ENCODE measurements at places on chromosomes 13 and 19.
A peak's percentile ranks its signal among the peaks of the same experiment; 100 is the strongest.

- peak; percentile 81 for DNase-seq
Observed at GRCh38 chr19:3471954-3472655, 8.2 kb downstream of the SMIM24 start.

DNA sequence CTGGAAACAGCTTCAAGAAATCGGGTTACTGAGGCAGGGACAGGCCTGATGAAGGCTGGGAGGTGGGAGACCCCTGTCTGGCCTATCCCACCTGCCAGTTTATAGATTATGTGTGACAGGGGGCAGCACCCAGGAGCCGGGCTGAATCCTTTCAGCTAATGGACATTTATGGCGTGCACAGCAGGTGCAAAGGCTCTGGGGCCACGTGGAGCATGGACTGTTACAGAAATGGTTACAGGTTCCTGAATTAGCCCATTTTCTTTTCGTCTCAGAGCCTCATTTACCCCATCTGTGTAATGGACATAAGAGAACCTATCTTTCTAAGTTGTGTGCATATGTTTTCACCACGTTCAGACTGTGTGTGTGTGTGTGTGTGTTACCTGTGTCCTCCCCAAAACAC is 34.4 kb upstream of the TNFAIP8L1 start:
- no peak for DNase-seq

- DNase-seq: no peak
Observed at GRCh38 chr19:22605275-22606211, 28.6 kb upstream of the ZNF492 start.

DNA sequence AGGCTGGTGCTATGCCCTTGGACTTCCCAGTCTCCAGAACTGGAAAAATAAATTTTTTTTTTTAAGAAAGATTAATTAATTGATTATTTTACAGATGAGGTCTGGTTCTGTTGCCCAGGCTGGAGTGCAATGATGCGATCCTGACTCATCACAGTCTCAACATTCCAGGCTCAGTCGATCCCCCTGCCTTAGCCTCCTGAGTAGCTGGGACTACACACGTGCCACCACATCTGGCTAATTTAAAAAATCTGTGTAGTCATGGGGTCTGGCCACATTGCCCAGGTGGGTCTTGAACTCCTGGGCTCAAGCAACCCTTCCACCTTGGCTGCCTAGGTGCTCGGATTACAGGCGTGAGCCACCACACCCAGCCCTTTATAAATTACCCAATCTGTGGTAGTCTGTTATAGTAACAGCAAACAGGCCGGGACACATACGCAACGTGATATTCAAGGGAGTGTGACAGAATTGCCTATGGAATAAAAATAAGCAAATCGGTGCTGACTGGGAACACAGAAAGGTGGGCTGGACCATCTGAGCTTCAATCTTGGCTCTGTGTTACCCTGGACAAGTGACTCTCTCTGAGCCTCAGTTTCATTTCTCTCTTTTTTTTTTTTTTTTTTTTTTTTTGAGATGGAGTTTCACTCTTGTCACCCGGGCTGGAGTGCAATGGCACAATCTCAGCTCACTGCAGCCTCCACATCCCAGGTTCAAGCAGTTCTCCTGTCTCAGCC is 42.8 kb downstream of the PIN1 start:
- DNase-seq: no peak

DNA sequence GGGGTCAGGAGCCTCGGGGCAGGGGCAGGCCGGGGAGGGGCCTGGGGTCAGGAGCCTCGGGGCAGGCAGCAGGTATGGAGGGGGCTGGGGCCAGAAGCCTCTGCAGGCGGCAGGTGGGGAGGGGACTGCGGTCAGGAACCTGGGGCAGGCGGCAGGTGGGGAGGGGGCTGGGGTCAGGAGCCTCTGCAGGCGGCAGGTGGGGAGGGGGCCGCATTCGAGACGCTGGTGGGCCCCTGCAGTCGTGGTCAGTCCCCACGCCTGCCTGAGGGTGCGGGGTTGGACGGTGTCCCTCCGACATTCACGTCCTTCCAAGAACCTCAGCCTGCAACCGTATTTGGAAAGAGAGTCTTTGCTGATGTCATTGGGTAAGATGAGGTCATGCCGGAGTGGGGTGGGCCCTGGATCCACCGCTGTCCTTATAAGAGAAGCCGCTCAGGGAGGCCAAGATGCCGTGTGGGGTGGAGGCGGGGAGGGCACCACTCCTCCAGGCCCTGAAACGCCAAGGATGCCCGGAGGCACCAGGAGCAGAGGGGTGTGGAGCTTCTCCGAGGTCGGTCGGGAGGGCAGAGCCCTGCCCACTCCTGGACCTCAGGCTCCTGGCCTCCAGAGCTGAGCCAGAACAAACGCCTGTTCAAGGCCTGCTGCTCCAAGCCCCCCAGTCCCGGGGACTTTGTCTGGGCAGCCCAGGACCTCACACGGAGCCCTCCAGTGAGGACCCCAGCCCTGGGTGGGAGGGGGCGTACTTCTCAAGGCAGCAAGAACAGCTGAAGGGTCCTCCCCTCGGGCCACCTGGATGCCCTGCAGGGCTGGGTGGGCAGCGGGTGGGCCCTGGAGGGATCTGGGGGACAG is 30.1 kb downstream of the PIP5K1C start:
- no peak for DNase-seq

DNA sequence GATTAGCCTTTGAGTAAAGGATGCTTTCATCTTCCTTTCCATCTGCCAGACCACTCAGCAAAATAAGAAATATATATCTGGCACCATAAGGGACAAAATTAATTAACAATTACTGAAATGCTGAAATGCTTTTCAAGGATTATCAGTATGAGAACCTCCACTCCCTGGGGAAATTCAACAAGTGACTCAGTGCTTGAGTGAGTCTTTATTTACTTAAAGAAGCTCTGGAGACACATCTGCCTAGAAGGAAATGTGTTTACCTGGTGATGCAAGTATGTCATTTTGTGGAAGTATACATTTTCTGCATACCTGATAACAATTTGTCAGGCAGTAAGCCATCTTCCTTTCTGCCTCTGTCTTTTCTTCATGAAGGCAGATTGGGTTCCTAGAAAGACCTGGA is 23.4 kb downstream of the ZNF560 start:
- DNase-seq: no peak

GRCh38 chr13:35484384-35484783 is 7.9 kb upstream of the MAB21L1 start:
- DNase-seq: no peak

GRCh38 chr13:40502236-40502635 is 164.2 kb downstream of the FOXO1 start:
- DNase-seq: no peak

GRCh38 chr13:29749401-29750182 is 100.8 kb downstream of the UBL3 start:
- DNase-seq: no peak

DNA sequence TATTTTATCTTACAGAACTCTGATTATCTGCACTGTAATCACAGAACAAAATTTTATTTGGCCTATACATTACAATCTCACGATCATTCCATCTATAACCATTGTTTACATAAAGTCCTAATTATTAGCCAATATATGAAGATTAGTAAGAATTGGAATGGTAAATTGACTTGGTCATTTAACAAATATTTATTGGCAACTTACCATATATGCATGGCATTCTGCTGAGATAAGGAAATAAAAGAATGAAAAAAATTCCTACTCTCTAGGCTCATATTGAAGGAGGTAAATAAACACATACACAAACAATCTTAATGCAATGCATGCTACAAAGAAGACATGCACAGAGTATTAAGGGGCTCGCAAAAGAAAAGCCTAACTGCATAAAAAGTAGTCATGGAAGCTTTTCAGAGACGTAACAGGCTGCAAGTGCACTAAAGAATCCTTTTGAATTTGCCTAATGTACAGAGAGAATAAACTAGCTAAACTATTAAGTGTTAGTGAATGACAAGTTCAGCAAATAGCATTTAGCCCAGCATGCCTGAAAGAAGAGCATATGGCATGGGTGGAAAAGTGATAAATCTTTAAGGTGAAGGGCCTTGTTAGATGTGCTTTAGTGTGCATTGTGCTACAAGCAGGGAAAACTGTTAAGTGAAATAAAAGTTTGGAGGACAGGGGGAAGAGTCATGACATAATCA is 1131.1 kb downstream of the PCDH9 start:
- DNase-seq: no peak

DNA sequence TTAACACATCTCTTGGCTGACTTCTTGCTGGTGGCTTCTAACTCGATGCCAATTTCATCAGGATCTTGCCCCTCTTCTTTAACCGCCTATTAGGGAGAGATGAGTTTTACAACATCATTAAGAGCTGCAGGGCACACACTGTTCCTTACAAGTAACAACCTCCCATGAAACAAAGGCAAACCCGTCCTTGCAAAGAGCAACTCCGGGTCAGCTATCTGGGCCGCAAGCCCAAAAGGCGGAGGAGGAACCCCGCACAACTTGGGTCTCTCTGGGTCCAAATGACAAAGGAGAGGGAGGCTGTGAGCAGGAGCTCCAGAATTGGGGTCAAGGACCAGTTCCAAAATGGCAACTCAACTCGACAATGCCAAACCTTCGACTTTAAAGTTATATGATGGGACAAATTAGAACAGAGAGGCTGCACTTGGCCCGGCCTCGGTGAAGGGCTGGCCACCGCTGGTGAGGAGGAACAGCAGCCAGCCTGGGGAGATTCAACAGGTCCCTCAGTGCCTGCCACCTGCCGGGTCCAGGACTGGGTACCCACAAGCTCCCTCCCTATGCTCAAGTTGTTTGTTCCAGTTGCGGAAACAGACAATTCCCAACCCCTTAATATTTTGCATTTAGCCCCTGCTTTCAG is 1.1 kb downstream of the SAFB2 start:
- no peak for DNase-seq

GRCh38 chr13:25112695-25113255 is 16.8 kb downstream of the PABPC3 start:
- DNase-seq: no peak

GRCh38 chr19:36215276-36216123 is 594 bp downstream of the ZNF146 start:
- DNase-seq: no peak

DNA sequence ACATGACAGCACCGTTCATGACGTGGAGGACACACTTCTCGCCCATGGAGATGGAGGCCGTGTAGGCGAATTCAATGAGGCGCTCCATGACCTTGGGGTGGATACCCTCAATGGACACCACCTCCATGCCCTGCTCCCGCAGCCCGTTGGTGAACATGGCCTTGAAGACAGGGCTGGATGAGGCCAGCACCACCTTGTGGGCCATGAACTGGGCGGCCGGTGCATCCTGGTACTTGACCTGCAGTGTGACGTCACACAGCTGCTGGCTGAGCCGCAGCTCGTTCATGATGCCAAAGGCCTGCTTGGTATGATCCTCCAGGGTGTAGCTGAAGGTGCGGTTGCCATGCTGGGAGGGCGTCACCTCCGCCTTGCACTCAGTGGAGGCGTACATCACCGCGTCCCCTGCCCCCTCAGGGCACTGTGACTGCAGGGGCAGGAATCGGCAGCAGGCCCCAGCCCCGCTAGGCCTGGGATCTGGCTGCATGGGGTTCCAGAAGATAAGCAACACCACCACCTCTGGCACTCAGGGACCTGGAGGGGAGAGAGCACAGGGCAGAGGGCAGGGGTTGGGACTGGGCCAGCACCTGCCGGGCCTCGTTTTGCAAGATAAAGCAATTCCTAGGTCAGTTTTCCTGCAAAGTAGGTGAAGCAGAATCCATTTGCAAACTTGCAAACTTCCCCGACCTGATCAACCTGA is 3.5 kb downstream of the KEAP1 start:
- DNase-seq: no peak

GRCh38 chr19:29635963-29636362 is 29.3 kb upstream of the PLEKHF1 start:
- DNase-seq: no peak

DNA sequence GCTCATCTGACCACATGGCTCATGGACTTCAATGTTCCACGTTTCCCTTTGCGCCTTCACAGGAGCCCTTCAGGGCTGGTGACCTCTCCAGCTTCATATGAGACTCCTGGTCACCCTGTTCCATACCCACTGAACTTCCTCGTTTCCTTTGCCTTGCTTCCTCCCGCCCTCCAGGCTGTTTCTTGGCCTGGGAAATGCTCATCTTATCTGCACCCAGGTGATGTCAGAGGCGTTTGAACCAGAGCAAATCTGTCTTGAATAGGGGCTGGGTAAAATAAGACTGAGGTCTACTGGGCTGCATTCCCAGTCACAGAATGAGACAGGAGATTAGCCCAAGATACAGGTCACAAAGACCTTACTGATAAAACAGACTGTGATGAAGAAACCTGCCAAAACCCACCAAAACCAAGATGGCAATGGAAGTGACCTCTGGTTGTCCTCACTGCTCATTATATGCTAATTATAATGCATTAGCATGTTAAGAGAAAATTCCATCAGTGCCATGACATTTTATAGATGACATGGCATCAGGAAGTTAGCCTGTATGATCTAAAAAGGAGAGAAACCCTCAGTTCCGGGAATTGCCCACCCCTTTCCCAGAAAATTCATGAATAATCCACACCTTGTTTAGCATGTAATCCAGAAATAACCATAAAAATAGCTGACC is 102.7 kb downstream of the DCLK1 start:
- no peak for DNase-seq

DNA sequence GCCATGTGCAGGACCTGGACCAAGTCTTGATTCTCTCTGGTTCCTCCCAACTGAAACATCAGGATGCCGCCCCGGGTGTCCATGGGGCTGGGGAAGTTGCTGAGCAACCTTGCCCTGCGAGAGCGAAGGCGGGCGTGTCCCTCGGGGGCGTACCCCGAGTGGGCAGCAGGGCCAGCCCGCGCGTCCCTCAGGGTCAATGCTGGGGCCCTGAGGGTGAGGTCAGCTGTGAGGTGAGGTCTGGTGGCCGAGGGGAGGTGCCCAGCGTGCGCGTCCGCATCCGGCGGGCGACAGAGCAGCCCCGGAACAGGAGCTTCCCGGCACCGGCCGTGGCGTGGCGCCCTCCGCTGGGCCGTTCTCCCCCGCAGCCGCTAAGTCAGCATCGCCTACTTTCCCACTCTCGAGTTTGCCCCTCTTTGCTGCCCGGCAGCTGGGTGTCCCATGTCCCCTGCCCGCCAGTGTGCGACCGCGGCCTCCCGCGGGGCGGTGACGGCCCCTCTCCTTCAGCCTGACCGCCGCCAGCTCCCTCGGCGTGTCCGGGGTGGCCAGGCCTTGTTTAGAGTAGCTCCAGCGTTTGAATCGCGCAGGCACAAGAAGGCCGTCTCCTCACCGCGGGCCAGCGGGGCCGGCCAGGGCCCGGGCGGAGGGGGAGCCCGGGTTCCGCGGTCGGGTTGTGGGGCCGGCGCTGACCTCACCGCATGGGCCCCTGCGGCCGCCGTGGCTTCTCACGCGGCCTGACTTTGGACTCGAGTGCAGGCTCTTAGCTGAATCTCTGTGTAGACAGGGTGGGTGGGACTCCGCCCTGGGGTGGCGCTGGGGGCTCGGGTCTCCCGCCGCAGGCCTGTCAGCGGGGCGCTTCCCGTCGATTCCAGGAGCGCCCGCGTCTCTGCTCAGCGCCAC is 33.0 kb downstream of the GJA3 start:
- peak; percentile 78 for DNase-seq

DNA sequence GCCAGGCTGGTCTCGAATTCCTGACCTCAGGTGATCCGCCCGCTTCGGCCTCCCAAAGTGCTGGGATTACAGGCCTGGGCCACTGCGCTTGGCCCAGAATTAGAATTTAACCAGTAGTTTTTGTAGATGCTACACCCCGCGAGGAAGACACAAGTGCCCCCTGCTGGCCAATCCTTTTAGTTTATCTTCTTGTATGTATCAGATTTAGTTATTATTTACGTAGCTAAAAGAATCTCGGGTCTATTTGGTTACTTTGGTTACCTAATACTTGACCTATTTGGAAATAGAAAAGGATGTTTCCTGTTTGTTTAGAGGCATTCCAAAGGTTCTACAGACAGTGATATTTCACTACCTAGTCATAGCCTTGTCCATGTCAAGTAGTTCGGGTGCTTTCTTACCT is 22.0 kb downstream of the MUC16 start:
- DNase-seq: peak; percentile 66

- DNase-seq: no peak
Observed at GRCh38 chr13:100356426-100356825, 232.2 kb downstream of the GGACT start.

All from activated effector memory CD4-positive, alpha-beta T cell treated with anti-CD3 and anti-CD28 coated beads, Interleukin-2, amount 50 U/mL, for 16 hours (primary cell).